ENCODE measurements at places on chromosomes 7 and 10.

DNA sequence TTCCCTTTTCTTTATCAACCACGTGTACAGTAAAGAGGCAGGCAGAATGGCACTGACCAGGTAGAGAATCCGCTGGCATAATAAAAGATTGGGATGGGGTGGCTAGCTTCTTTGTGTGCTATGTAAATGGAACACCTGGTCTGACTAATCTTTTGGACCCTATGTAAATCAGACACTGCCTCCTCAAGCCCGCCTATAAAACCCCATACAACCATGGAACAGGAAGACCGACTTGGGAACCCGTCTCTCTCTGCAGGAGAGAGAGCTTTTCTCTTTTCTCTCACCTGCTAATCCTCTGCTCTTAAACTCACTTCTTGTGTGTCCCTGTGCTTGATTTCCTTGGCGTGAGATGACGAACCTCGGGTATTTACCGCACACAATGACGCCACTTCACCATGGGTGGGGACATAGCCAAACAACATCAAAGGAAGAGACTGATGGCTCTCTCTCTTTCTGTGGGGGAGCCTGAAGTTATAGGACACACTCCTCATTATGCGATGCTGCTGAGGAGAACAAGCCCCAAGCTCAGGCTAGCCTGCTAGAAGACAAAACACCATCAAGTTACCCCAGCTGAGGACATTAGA, 94.2 kb downstream of the ARL5B start:
- no peak for DNase-seq

- peak; percentile 18 for DNase-seq
These were observed 989 bp downstream of the ERLIN1 start for GRCh38 chr10:100184840-100185239.

- no peak for DNase-seq
These were observed 5.9 kb downstream of the ADK start for GRCh38 chr10:74156919-74157289.

GRCh38 chr10:104123397-104123796, 1.4 kb downstream of the SFR1 start:
- no peak for DNase-seq

DNA sequence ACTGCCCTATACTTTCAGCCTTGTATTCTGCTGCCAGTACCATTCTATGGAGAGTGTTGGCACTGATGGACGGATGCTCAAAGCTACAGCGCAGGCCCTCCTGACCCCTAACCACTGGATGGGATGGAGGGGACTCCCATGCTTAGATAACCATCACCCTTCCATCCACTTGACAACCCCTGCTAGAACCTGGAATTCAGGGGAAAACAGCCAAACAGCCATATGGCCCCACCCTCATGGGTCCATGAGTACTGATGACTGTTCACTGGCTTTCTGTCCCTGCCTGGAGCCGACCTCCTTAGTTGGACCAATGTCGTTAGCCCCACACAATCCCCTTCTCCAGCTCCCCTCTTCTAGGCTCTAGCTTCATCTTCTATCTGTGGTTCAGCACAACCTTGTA, 16.2 kb downstream of the DUSP5 start:
- no peak for DNase-seq

DNA sequence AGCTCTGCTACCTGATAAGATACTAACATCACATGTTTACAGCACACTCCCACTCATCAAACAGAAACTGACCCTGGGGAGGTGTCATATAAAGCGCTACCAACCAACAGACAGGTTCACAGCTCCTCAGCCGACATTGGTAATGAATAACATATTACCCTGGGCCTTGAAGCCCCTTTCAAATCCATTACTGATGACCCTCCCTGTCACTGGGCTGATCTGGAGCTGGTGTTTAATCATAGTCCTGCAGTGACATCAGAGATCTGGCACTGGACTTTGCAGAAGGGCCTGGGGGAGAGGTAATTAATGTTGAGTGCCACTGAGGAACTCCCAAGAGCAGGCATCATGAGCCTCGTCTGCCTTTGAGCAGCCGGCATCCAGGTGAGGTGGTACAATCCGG, 306.5 kb upstream of the NFE2L3 start:
- no peak for DNase-seq

- no peak for DNase-seq
These were observed 347.5 kb downstream of the DNAJB6 start for GRCh38 chr7:157684157-157684908.

- no peak for DNase-seq
These were observed 11.0 kb downstream of the TWIST1 start for GRCh38 chr7:19106241-19107080.

DNA sequence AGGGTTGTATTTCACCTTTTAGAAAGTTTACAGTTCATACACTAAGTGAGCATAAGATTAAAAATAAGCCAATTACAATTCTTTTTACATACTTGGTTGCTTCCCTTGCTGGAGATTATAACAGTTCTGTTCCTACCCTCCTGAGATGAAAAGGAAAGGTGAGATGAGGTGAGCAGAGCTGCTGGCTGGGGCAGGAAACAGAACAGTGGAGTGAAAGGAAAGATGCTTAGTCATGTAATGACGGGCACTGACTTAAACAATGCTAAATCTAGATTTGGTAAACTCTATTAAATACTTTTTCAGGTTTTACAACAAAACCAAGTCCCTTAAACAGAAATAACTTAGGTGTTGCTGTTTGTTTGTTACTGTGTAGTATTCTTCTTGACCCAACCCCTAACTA, 19.9 kb upstream of the ZEB1 start:
- DNase-seq: no peak

- DNase-seq: no peak
These were observed 552.7 kb upstream of the NRP1 start for GRCh38 chr10:33887188-33887587.

GRCh38 chr10:16792675-16793074, 24.5 kb downstream of the RSU1 start:
- no peak for DNase-seq

GRCh38 chr7:78702770-78703169, 750.7 kb downstream of the MAGI2 start:
- DNase-seq: no peak

GRCh38 chr7:85261336-85261735, 74.5 kb upstream of the SEMA3D start:
- DNase-seq: no peak

GRCh38 chr10:98340261-98340939, 72.4 kb upstream of the LOXL4 start:
- no peak for DNase-seq

- no peak for DNase-seq
These were observed 3.1 kb downstream of the AHCYL2 start for GRCh38 chr7:129227646-129228578.

- DNase-seq: no peak
These were observed 8.1 kb downstream of the PRKRIP1 start for GRCh38 chr7:102404005-102404861.

GRCh38 chr10:78556705-78557432, 511.9 kb upstream of the ZMIZ1 start:
- DNase-seq: no peak

- DNase-seq: no peak
These were observed 29.4 kb upstream of the CACNA2D1 start for GRCh38 chr7:82472966-82473365.

DNA sequence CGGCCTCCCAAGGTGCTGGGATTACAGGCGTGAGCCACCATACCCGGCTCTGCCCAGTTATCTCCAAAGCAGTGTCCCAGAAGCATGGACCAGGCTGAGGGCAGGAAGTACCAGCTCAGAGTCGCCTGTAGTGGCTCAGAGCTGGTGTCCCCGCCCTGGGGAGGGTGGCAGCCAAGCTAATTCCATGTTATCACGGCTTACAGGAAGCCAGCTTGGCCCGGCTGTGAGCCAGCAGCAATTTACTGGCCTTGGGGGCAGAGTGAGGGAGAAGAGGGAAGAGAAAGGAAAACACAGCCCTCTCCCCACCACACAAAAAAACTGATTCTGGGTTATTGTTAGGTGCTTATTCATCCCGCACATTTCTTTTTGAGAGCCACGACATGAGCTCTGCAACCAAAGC, 88.1 kb downstream of the HIP1 start:
- DNase-seq: no peak

GRCh38 chr10:71970331-71970730, 6.1 kb downstream of the CHST3 start:
- no peak for DNase-seq

DNA sequence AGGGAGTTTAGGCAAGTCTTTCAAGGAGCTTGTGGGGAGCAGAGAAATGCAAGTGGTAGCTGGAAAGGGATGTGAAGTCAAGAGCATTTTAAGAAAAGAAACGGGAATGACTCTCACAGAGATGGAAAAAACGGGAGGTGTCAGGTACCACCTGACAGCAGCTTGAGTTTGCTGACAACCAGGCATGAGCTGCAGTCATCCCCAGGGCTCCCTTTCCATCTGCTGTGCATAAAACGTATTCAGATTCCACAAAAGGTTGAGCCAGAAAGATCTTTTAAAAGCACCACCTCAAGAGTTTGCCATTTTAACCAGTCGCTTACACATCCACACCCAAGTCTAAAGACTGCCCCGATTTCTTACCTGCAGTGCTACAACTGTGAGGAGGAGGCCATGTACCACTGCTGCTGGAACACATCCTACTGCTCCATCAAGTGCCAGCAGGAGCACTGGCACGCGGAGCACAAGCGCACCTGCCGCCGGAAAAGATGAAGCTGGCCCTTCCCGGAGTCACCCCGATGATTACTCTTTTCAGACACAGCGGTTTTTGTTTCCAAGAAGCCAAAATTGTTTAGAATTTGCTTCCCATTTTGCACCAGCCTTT, 116.8 kb downstream of the ZMYND11 start:
- DNase-seq: no peak

DNA sequence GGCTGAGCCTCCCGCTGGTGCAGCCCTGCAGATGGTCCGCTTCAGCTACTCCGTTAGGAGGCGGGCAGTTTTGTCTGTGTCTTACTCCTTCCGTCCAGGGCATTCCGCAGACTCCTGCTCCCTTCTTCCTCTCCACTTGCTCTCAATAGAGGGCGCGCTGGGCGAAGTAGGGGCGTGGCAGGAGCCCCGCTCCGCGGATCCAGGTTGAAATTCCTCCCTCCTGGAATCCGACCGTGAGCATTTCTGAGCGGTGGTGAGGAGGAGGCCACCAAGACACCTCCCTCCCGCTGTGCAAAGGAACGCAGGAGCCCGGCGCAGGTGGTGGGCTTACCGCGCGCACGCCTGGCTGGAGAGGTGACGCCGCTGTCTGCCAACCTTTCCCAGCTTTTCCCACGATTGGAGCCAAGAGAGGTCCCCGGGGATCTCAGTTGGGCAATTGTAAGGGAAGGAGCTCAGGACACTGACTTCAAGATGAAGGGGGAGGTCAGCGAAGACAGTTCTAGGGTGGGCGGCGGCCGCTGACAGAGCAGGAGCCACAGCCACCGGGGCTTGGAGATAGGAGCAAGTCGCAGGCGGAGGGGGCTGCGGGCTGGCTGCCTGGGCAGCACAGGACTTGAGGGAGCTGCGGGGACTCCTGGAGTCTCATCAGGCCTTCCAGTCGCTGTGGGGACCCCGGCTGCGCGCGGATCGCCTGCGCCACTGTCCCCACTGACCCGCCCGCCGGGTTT, 1011.3 kb downstream of the XPNPEP1 start:
- DNase-seq: no peak

- no peak for DNase-seq
These were observed 177.9 kb downstream of the PLXNA4 start for GRCh38 chr7:132398253-132398925.

GRCh38 chr10:75035975-75036708, 75.3 kb upstream of the SAMD8 start:
- DNase-seq: no peak

- DNase-seq: no peak
These were observed 128.9 kb downstream of the PLXDC2 start for GRCh38 chr10:19944911-19945663.

DNA sequence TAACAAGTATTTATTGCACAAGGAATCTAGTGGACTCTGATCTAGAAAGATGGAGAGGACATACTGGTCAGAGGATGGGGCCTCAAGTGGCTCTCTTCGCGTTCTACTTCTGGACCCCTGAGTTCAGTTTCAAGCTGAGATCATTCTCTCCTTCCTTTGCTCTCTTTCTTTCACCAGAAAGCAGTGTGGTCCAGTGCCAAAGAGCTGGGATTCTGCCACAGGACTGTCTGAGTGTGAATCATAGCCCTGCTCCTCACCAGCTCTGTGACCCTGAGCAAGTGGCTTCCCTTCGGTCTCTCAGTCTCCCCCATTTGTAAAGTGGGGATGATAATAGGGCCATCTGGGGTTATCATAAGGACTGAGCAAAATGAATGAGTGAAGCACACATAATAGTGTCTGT, 715.2 kb downstream of the SUGCT start:
- DNase-seq: no peak
